ENCODE measurements at places on chromosomes 13 and 19.

DNA sequence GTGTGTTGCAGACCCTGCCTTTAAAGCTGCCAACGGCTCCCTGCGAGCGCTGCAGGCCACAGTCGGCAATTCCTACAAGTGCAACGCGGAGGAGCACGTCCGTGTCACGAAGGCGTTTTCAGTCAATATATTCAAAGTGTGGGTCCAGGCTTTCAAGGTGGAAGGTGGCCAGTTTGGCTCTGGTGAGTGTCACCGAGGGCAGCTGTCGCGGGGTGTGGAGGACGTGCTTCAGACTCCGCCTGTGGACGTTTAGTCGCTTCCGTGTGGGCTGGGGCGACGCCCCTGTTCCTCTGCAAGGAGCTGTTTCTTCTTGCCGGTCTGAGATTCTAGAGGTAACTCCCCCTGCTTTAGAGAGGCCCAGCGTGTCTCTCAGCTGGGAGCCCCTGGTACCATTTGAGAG, 24.5 kb downstream of the LAMP1 start:
- DNase-seq = no peak

- DNase-seq = no peak
Observed at GRCh38 chr13:114112826-114113322, 19.5 kb downstream of the RASA3 start.

GRCh38 chr19:44539236-44539826, 9.9 kb upstream of the CEACAM20 start:
- DNase-seq = no peak

- DNase-seq = no peak
Observed at GRCh38 chr13:93875547-93875946, 603.9 kb downstream of the DCT start.

DNA sequence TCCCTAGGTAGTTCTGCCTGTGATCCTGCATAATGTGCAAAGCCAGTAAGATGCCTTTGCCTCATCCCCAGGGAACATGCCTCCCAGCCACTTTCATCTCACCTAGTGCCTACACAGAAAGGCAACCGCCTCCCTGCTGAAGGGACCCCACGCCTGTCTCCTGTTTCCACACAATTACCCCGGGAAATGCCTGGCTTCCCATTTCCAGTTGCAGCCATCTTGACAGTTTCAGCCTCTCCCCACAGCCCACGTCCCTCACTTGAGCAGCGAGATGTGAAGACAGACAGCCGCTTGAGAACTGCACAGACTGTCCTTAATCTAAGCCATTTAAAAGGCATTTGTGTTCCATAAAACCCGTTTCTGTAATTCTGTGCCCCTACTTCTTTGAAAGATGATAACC, 4.7 kb upstream of the UQCRFS1 start:
- DNase-seq = no peak

GRCh38 chr13:89011615-89012014, 1340.4 kb downstream of the SLITRK5 start:
- DNase-seq = no peak

DNA sequence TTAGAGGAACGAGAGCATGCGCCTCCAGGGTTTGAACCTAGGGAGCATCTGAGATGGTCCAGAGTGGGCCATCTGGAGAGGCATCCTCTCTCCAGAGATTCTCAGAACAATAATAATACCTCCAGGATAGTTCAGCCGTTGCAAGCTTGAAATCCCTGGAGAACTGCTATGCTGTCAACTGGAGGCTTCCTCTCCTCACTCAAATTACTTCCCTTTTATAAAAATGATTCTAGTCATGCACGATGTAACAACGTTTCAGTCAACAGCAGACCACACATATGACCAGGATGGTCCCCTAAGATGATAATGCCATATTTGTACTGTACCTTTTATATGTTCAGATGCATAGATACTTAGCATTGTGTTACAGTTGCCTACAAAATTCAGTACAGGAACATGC, 108.7 kb downstream of the SHISA2 start:
- DNase-seq = no peak

DNA sequence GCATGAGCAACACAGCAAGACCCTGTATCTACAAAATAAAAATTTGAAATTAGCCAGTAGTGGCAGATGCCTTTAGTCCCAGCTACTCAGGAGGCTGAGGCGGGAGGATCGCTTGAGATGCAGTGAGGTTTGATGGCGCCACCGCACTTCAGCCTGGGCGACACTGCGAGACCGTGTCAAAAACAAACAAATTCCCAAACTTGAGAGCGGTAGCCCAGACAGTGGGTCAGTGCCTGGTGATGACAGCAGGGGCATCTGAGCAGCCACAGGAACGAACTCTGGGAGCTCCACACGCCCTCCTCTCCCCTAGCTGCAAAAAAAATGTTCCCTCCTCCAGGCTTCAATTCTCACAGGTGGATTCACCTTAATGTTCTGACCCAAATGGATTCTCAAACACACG, 14.1 kb downstream of the ZNF490 start:
- DNase-seq = no peak

- no peak for DNase-seq
Observed at GRCh38 chr13:59504407-59504806, 659.3 kb downstream of the DIAPH3 start.

GRCh38 chr19:51251468-51251820, 564 bp downstream of the SIGLECL1 start:
- DNase-seq = no peak

GRCh38 chr19:16338470-16339360, 14.1 kb downstream of the KLF2 start:
- DNase-seq = peak; percentile 63

DNA sequence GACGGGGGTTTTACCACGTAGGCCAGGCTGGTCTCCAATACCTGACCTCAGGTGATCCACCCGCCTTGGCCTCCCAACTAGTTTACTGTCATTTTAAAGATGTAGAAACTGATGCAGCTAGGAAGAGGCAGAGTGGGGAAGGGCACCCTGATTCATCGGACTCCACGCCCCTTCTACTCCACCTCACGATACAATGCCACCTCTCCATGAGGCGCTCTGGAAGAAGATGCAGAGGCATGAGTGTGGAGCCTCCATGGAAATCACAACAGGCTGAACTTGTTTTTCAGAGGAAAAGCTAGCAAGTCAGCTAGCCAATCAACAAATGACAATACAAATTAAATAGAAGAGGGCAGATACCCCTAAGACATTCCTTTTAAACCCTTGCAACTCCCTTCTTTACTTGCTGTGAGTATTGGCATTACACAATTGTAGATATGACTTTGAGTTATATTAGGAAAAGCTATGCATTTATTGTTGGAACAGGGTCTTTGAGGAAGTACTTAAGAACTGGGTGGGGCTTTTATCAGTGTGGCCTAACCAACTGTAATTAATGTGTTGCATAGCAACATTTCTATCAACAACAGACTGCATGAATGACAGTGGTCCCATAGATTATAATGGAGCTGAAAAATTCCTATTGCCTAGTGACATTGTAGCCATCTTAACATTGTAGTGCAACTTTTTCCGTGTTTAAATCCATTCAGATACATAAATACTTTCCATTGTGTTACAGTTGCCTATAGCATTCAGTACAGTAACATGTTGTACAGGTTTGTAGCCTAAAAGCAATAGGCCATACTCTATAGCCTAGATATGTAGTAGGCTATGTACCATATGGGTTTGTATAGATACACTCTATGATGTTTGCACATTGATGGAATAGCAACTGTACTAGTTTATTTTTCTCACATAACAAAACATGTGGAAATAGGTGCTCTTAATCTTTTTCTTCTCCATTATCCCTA, 17.6 kb downstream of the WDFY2 start:
- DNase-seq = no peak

GRCh38 chr19:35357867-35358573, at the start of gene FFAR3:
Gene FFAR3, plus strand, starts transcription at chr19:35358460. Its CDS starts 431 bp downstream, at chr19:35358891.
- peak; percentile 72 for DNase-seq

Data from inflammatory macrophage treated with lipopolysaccharide for 4 hours (primary cell).